ENCODE measurements at places on chromosomes 4 and X.

- DNase-seq: peak; percentile 22
Observed at GRCh38 chr4:93061826-93062225, 758.1 kb downstream of the GRID2 start.

- DNase-seq: no peak
Observed at GRCh38 chr4:26074712-26075430, 160.9 kb downstream of the SMIM20 start.

- DNase-seq: no peak
Observed at GRCh38 chr4:41693629-41694028, 54.9 kb downstream of the PHOX2B start.

DNA sequence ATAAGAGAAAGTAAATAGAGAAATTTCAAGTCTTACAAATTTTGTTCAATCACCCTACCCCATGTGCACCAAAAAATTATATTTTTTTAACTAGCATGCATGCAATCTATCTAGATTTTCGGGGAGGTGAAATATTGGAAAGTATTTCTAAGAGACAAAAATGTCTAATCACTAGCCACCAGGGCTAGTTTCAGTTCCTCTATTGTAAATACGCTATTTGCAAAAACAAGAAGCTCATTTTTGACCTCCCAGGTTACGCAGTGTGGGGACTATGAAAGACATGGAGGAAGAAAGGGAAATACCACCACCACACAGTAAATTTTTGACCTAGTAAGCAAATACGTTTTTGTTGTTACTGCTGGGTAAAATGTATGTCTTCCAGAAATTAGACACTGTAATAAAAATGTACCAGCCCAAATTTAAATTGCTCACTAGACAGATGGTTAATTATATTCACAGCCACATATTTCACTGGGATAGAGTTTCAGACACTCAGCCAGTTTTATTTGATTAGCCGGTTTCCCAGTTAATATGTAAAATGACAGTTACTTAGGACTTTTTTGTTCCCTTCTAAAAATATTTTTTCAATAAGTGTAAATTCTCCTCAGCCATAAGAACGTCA is 2.2 kb downstream of the NEXMIF start:
- DNase-seq: no peak

Data from NCI-H187 (cell line).